Natural killer cell treated with Interleukin-12 subunit alpha and Interleukin-12 subunit beta and Interleukin-15 and Interleukin-18, amount 100 ng/mL, for 72 hours (primary cell): ENCODE measurements at places on chromosomes 2 and 18. TPM values are rescaled to one million over a fixed set of nuclear protein-coding genes. Genes with fewer than 3 reads are reported as not detected.

DNA sequence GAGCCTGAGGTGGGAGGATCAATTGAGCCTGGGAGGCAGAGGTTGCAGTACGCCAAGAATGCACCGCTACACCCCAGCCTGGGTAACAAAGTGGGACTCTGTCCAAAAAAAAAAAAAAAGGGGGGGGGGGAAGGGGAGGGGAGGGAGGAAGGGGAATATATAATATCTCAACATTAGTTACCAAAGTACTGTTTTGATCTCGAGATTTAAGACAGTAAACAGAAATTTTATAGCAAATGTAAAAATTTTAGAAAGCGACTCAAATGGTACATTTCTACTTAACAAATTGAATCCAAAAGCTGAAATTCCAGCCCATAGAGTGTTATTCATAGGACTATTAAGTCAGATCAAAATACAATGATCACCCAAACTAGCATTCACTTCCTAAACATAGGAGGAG lies 60.8 kb downstream of the CWC22 start:
- H3K4me3 ChIP-seq, result no peak overlapping the region
- H3K27me3 ChIP-seq, result no peaks in the 10 kb centered on the region
- H3K27ac ChIP-seq, result no peak overlapping the region
- H3K4me1 ChIP-seq, result peaks cover 4% of the 10 kb centered on the region
- H3K36me3 ChIP-seq, result peaks cover 27% of the 10 kb centered on the region

- H3K27me3 ChIP-seq, result peaks cover 18% of the 10 kb centered on the region
- no peaks in the 10 kb centered on the region for H3K36me3 ChIP-seq
- H3K4me1 ChIP-seq, result peaks cover 9% of the 10 kb centered on the region
- H3K27ac ChIP-seq, result no peak overlapping the region
- no peak for DNase-seq
- H3K4me3 ChIP-seq, result no peak overlapping the region
Observed at GRCh38 chr2:39725401-39725800, 53.7 kb downstream of the THUMPD2 start.

DNA sequence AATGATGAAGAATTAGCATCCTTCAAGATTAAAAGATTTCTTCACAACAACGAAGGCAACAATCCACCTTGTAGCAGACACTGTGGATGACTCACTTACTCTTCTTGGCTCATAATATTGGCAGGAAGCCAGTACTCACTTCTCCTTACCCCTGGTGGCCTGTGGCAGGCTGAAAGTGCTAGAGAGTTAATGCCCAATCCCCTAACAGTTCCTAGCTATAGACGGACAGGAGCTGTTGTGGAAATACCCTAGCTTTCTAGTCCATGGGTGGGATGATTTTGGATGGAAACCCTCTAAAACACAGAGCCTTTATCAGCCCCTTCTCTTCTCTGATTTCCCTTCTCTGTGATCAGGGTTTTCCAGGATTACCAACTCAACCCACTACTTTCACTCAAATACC lies 128.6 kb upstream of the NYAP2 start:
- peaks cover 2% of the 10 kb centered on the region for H3K27me3 ChIP-seq
- no peak for DNase-seq
- H3K4me3 ChIP-seq, result no peak overlapping the region
- H3K27ac ChIP-seq, result no peak overlapping the region
- H3K4me1 ChIP-seq, result no peaks in the 10 kb centered on the region

DNA sequence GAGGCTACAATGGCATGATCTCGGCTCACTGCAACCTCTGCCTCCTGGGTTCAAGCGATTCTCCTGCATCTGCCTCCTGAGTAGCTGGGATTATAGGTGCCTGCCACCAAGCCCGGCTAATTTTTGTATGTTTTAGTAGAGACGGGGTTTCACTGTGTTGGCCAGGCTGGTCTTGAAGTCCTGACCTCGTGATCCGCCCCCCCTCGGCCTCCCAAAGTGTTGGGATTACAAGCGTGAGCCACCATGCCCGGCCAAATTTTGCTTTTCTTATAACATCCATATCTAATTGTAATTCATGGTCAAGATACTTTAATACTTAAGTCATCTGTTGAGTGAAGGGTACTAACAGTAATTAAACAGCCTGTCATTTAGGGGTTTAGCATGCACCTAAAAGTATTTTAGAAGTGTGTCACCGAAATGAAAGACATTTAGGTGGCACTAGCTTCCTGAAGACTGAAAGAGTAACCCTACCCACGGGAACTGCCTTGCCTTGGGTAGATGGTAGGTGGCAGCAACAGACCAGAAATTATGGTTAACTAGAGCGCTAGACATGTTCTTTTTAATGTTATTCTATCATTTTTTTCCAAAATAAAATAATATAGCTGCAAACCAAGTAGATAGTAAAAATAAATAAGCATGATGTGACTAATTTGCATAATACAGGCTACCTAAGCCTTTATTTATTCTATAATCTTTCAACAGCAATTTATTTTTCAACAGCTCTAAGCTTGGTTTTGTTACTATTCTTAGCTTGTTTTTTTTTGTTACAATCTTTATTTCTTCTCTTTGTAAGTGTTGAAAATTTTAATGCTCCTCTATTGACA lies 8.6 kb upstream of the ACYP2 start:
- H3K36me3 ChIP-seq, result no peaks in the 10 kb centered on the region
- no peak overlapping the region for H3K4me3 ChIP-seq
- DNase-seq, result no peak
- peaks cover 4% of the 10 kb centered on the region for H3K27me3 ChIP-seq
- no peak overlapping the region for H3K27ac ChIP-seq
- peaks cover 4% of the 10 kb centered on the region for H3K4me1 ChIP-seq

- no peak for DNase-seq
- H3K4me3 ChIP-seq, result no peak overlapping the region
- H3K36me3 ChIP-seq, result no peaks in the 10 kb centered on the region
- no peak overlapping the region for H3K27ac ChIP-seq
- H3K4me1 ChIP-seq, result no peaks in the 10 kb centered on the region
- H3K27me3 ChIP-seq, result peaks cover 45% of the 10 kb centered on the region
Observed at GRCh38 chr2:72157871-72158771, 10.5 kb upstream of the CYP26B1 start.

- no peak for DNase-seq
- H3K27me3 ChIP-seq, result peaks cover 26% of the 10 kb centered on the region
- no peaks in the 10 kb centered on the region for H3K4me1 ChIP-seq
- H3K27ac ChIP-seq, result no peak overlapping the region
- no peaks in the 10 kb centered on the region for H3K36me3 ChIP-seq
Observed at GRCh38 chr2:99085421-99085820, 56.1 kb upstream of the C2orf15 start.

GRCh38 chr2:75284345-75284744 lies 85.0 kb upstream of the TACR1 start:
- H3K27me3 ChIP-seq, result peaks cover 2% of the 10 kb centered on the region
- no peaks in the 10 kb centered on the region for H3K4me1 ChIP-seq
- no peak for DNase-seq
- no peak overlapping the region for H3K4me3 ChIP-seq

DNA sequence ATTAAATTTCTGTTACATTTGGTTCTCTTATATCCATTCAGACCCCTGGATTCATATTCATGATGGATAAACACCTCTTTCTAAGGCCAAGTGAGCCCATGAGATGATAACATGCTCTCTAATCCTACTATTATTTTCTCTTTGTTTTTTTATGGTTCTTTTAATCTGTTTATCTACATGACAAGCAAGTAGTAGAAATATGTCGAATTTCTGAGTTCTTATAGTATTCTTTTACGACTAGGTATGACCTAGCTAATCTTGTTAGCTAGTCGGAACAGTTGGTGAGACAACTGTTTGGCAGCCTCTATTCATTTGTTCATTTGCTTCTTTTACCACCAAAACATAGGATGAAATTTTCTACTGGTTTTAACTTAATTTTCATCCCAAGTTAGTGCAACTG lies 98.1 kb upstream of the SCG2 start:
- peaks cover 20% of the 10 kb centered on the region for H3K27me3 ChIP-seq
- peaks cover 12% of the 10 kb centered on the region for H3K4me1 ChIP-seq
- H3K4me3 ChIP-seq, result no peak overlapping the region
- no peak overlapping the region for H3K27ac ChIP-seq

DNA sequence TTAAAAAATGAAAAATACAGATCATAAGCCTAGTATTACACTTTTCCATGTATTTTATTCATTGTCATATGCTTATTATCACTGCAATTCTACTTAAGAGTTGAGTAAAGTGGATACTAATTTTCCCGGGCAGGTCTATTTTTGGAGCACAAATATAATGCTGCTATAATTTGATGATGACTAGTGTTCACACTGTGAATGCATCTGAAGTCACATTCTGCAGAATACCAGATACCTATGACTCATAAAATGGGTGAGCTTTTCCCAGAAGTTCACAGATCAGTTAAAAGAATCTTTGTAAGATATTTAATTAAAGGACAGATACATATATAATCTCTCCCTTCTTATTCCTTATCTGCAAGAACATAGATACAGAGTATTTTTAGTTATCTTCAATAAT lies 79.8 kb upstream of the MC4R start:
- H3K27me3 ChIP-seq, result no peaks in the 10 kb centered on the region
- H3K4me1 ChIP-seq, result no peaks in the 10 kb centered on the region
- H3K27ac ChIP-seq, result no peak overlapping the region
- DNase-seq, result no peak
- H3K36me3 ChIP-seq, result peaks cover 6% of the 10 kb centered on the region
- no peak overlapping the region for H3K4me3 ChIP-seq

DNA sequence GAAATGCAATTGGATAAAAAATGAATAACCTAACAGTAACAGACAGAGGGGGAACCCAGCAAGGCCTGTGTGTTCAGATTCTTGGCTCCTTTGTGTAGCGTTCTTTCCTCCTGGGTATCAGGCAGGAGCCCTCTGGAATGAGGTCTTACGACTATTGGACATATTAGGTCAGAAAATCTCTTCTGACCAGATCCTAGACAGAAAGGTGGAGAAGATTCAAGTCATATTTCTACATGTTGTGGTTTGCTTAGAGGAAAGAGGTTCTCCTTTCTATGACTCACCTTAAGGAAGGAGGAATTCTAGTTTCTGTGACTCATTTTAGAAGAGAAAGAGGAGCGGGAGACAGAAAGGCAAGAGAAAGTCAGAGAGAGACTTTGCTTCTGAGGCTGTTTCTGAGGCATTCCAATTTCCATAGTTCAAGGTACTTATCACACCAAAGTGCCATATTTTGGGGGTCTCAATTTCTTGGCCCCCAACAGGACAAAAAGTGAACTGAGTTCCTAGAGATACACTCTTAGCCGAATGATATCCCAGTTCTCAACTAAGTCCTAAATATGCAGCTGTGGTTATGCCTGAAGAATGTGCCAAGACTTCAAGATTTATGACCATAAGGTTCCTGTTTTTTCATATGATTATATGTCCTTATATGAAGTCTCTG lies 618.6 kb downstream of the ZEB2 start:
- peak overlapping the region; percentile 39 for H3K27ac ChIP-seq
- no peaks in the 10 kb centered on the region for H3K36me3 ChIP-seq
- H3K27me3 ChIP-seq, result no peaks in the 10 kb centered on the region
- no peak for DNase-seq

- no peak overlapping the region for H3K27ac ChIP-seq
- no peaks in the 10 kb centered on the region for H3K36me3 ChIP-seq
- no peak overlapping the region for H3K4me3 ChIP-seq
- no peak for DNase-seq
- H3K27me3 ChIP-seq, result peaks cover 18% of the 10 kb centered on the region
Observed at GRCh38 chr2:198309673-198310280, 505.4 kb downstream of the PLCL1 start.

- H3K4me1 ChIP-seq, result peaks cover 74% of the 10 kb centered on the region
- H3K27ac ChIP-seq, result peak overlapping the region; percentile 84
- no peaks in the 10 kb centered on the region for H3K27me3 ChIP-seq
- H3K36me3 ChIP-seq, result peaks cover 13% of the 10 kb centered on the region
Observed at GRCh38 chr2:113181258-113182051, 7.7 kb downstream of the PSD4 start.

DNA sequence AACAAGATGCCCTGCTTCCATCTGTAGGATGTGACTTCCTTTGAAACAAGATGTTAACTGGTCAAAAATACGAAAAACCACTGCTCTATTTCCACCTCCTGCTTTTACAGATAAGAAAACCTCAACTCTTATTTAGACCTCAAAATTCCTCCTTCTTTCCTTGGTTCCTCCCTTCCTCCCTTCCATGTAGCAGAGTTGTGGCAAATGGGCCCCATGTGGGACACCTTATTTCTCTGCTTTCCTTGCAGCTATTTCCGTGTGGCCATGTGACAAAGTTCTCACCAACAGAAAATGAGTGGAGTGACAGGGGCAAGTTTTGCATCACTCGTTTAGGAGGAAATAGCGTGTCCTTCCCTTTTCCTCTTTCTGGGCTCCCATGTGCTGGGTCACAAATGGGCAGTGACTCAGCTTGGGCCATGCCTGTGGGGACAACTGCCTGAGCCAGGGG lies 69.4 kb upstream of the SMAD2 start:
- H3K36me3 ChIP-seq, result no peaks in the 10 kb centered on the region
- peaks cover 5% of the 10 kb centered on the region for H3K4me1 ChIP-seq
- no peak overlapping the region for H3K27ac ChIP-seq
- DNase-seq, result no peak

DNA sequence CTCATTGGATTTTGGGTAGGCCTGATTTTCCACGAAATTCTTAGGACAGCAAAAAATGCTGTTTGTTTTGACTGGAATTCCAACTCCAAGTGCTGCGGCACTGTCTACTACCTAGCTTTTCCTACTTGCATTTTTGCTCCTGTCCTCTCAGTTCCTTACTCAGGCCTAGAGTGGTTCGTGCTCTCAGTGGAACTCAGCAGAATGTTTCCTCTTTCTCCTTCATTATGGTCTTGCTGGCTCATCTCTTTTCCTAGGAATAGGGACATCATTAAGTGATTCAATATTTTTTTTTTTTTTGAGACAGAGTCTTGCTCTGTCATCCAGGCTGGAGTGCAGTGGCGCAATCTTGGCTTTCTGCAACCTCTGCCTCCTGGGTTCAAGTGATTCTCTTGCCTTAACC lies 37.9 kb downstream of the GEMIN6 start:
- no peaks in the 10 kb centered on the region for H3K27me3 ChIP-seq
- H3K36me3 ChIP-seq, result peaks cover 9% of the 10 kb centered on the region
- H3K4me1 ChIP-seq, result no peaks in the 10 kb centered on the region
- no peak overlapping the region for H3K4me3 ChIP-seq
- H3K27ac ChIP-seq, result no peak overlapping the region
- no peak for DNase-seq

The IL1RL2 gene
- total RNA-seq, result not detected

The CNGA3 gene
- total RNA-seq, result not detected

The CFAP210 gene
- 0.12 TPM for total RNA-seq

The RESP18 gene
- total RNA-seq, result not detected

The DSG2 gene
- not detected for total RNA-seq

The OTX1 gene
- not detected for total RNA-seq

The SRD5A2 gene
- total RNA-seq, result not detected

The CYP26B1 gene
- total RNA-seq, result not detected

The GBX2 gene
- not detected for total RNA-seq

The CFAP221 gene
- not detected for total RNA-seq

The RGPD3 gene
- 0.92 TPM for total RNA-seq

The DSEL gene
- total RNA-seq, result not detected
